ENCODE measurements at places on chromosomes 2 and 18. TPM values are rescaled to one million over a fixed set of nuclear protein-coding genes. Genes with fewer than 3 reads are reported as not detected.

The CENPA gene
- not detected for polyA plus RNA-seq

The DNAJC5G gene
- polyA plus RNA-seq: 0.14 TPM

The FAP gene
- polyA plus RNA-seq: 96.9 TPM

The SULT1C4 gene
- 22.4 TPM for polyA plus RNA-seq

The IGFBP5 gene
- 605 TPM for polyA plus RNA-seq

The CYP27C1 gene
- polyA plus RNA-seq: 4.8 TPM

The DYNC2LI1 gene
- polyA plus RNA-seq: 13.5 TPM

The GEN1 gene
- 17.5 TPM for polyA plus RNA-seq

The GPBAR1 gene
- 2.0 TPM for polyA plus RNA-seq
